ENCODE measurements at places on chromosomes 3 and 15. TPM values are rescaled to one million over a fixed set of nuclear protein-coding genes. Genes with fewer than 3 reads are reported as not detected.

GRCh38 chr3:41095702-41096101, 103.6 kb upstream of the CTNNB1 start:
- no peak for DNase-seq

The DPPA4 gene
- total RNA-seq: 0.44 TPM

DNA sequence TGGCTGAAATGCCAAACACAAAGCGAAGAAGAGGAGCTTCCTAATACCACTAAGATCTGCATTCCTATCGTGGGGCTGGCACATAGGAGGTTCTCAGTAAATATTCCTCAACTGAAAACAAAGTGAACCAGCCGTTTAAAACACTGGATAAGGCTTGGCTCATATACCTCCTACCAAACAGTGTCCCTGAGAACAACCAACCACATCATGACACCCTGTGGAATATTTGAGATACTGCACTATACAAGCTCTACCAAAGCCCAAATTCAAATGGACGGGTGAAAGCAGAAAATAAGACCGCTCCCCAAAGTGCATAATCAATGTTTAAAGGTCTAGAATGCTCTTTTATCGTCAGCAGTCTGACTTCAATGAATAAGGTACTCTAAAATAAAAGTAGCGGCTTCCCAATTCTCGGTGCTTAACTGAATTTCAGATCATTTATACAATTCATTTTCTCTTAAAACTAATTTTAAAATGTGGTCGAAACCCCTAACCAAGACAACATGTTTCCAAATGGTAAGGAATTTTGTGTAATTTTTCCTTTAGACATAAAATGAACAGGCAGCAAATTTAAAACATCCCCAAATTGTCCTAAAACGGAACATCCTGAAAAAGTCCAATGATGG, 425.8 kb downstream of the ERC2 start:
- DNase-seq: no peak

The ALDH1L1 gene
- 457 TPM for total RNA-seq

The SPESP1 gene
- total RNA-seq: 1.4 TPM
